ENCODE measurements at places on chromosomes 1 and 21. TPM values are rescaled to one million over a fixed set of nuclear protein-coding genes. Genes with fewer than 3 reads are reported as not detected.

VWA1 gene
- 14.2 TPM for total RNA-seq

TTC39A gene
- 1.1 TPM for total RNA-seq

ENTREP3 gene
- total RNA-seq = 34.6 TPM

S100A4 gene
- 1,693 TPM for total RNA-seq

TLR5 gene
- not detected for total RNA-seq

TIE1 gene
- 0.09 TPM for total RNA-seq

LYPD8 gene
- total RNA-seq = not detected

AIM2 gene
- not detected for total RNA-seq

GBP7 gene
- not detected for total RNA-seq

FAM167B gene
- 0.84 TPM for total RNA-seq

KRTAP20-1 gene
- not detected for total RNA-seq

OR2L3 gene
- not detected for total RNA-seq

RGS4 gene
- not detected for total RNA-seq

C1QTNF12 gene
- total RNA-seq = 1.7 TPM

CR2 gene
- total RNA-seq = not detected

RNF223 gene
- total RNA-seq = 0.39 TPM

DDR2 gene
- total RNA-seq = 0.38 TPM

C1orf94 gene
- not detected for total RNA-seq

GNAT2 gene
- 0.18 TPM for total RNA-seq

KCNC4 gene
- 3.4 TPM for total RNA-seq

IPO9 gene
- 53.2 TPM for total RNA-seq

GNG4 gene
- 19.4 TPM for total RNA-seq

PIGM gene
- 5.0 TPM for total RNA-seq

PLPPR4 gene
- not detected for total RNA-seq

DNM3 gene
- total RNA-seq = 0.70 TPM

PROK1 gene
- not detected for total RNA-seq

NVL gene
- 19.0 TPM for total RNA-seq

CD1B gene
- not detected for total RNA-seq

CD5L gene
- total RNA-seq = not detected

MX2 gene
- 0.08 TPM for total RNA-seq

C1orf74 gene
- total RNA-seq = 1.9 TPM

CHD5 gene
- 1.0 TPM for total RNA-seq

BLACAT1 gene
- not detected for total RNA-seq

RIMS3 gene
- total RNA-seq = 0.99 TPM

CYP2J2 gene
- total RNA-seq = not detected

SLFNL1 gene
- not detected for total RNA-seq

EVI5 gene
- 6.7 TPM for total RNA-seq

CFHR5 gene
- not detected for total RNA-seq

AQP10 gene
- not detected for total RNA-seq

DDX20 gene
- 9.5 TPM for total RNA-seq

KCNQ4 gene
- total RNA-seq = 0.22 TPM

MAP10 gene
- total RNA-seq = 0.63 TPM

LCE1E gene
- total RNA-seq = 0.08 TPM

LCE1C gene
- total RNA-seq = not detected

S100PBP gene
- 19.2 TPM for total RNA-seq

PPFIA4 gene
- total RNA-seq = 0.40 TPM

OR2T33 gene
- total RNA-seq = not detected

TBX15 gene
- 0.07 TPM for total RNA-seq

RIPK4 gene
- 13.3 TPM for total RNA-seq

RBM11 gene
- total RNA-seq = not detected
